Cardiac septum (tissue), 1 donor: ENCODE measurements at places on chromosomes 5 and 9. TPM values are rescaled to one million over a fixed set of nuclear protein-coding genes. Genes with fewer than 3 reads are reported as not detected.

AMACR gene
- total RNA-seq, result 7.9 TPM

ROPN1L gene
- total RNA-seq, result 0.43 TPM

AK6 gene
- total RNA-seq, result 35.1 TPM

ZNF879 gene
- 3.9 TPM for total RNA-seq

INSYN2B gene
- not detected for total RNA-seq

ABL1 gene
- 38.0 TPM for total RNA-seq

ZFP2 gene
- 1.2 TPM for total RNA-seq

GRXCR2 gene
- 0.78 TPM for total RNA-seq

KIF12 gene
- not detected for total RNA-seq

ADRB2 gene
- total RNA-seq, result 2.6 TPM

SPINK7 gene
- total RNA-seq, result not detected

MED27 gene
- 19.2 TPM for total RNA-seq

LMX1B gene
- 0.62 TPM for total RNA-seq

TTLL11 gene
- 12.6 TPM for total RNA-seq

PCSK5 gene
- 6.2 TPM for total RNA-seq

C7 gene
- 84.1 TPM for total RNA-seq

GALNT12 gene
- 0.38 TPM for total RNA-seq

C6 gene
- 25.8 TPM for total RNA-seq

PCDHGA6 gene
- 11.5 TPM for total RNA-seq

JAKMIP2 gene
- total RNA-seq, result 0.11 TPM

PCA3 gene
- not detected for total RNA-seq

CTSV gene
- not detected for total RNA-seq

ZDHHC12 gene
- 7.4 TPM for total RNA-seq

GMCL2 gene
- total RNA-seq, result not detected

DIPK1B gene
- 28.3 TPM for total RNA-seq

IL17B gene
- total RNA-seq, result not detected

SPTLC1 gene
- total RNA-seq, result 26.1 TPM

CCDC152 gene
- total RNA-seq, result 1.0 TPM

SAPCD2 gene
- 0.11 TPM for total RNA-seq

PRDM9 gene
- not detected for total RNA-seq

HAVCR1 gene
- 0.57 TPM for total RNA-seq

NR2F1-AS1 gene
- total RNA-seq, result 0.89 TPM

SCGB3A2 gene
- not detected for total RNA-seq

NR5A1 gene
- not detected for total RNA-seq

ANKHD1 gene
- 73.0 TPM for total RNA-seq

OLFML2A gene
- 46.4 TPM for total RNA-seq

GFPT2 gene
- total RNA-seq, result 12.9 TPM

SPAAR gene
- 4.0 TPM for total RNA-seq

ACTL7A gene
- total RNA-seq, result not detected

ZNF883 gene
- 2.4 TPM for total RNA-seq

SVEP1 gene
- total RNA-seq, result 6.7 TPM

C9orf152 gene
- total RNA-seq, result not detected

SH3TC2 gene
- 2.5 TPM for total RNA-seq

FOXD4 gene
- not detected for total RNA-seq

SNCB gene
- 0.43 TPM for total RNA-seq

PCDH12 gene
- total RNA-seq, result 4.9 TPM
